Stimulated activated CD8-positive, alpha-beta memory T cell treated with anti-CD3 and anti-CD28 coated beads, Interleukin-4, amount 100 ng/mL, for 1 hour (primary cell): ENCODE measurements at places on chromosomes 7 and 10.

GRCh38 chr10:111119637-111120036, 42.8 kb downstream of the ADRA2A start:
- DNase-seq, result no peak

DNA sequence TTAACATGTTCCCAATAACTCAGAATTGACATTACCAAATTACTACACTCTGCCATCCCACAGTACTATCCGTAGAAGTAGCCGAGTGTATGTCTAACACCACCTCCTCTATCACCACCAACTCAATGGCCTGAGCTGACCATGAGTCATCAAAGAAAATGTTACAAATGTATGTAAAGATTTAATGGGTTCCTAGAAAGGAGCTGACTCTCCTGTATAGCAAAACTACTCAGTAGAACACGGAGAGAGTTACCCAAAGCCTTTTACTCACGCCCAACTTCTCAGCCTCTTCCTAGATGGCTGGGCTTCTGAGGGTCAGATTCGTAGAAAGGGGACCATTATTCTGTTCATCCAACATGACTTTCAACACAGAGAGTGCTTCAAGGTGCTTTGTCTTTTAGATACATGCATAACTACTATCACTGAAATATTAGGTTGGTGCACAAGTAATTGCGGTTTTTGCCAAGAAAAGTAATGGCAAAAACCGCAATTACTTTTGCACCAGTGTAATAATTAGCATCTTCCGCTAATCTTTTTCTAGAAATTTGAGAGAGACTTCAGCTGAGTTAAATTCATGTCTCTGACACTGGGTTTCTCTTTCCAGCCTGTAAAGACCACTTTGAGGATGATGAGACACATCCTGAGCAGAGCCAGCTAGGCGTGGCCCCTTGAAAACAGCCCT, 24.0 kb upstream of the NANOS1 start:
- no peak for DNase-seq

- no peak for DNase-seq
Measured at GRCh38 chr10:95328013-95328412, 37.2 kb upstream of the PDLIM1 start.

- DNase-seq, result no peak
Measured at GRCh38 chr7:27189997-27190748, 5.1 kb upstream of the HOXA11 start.

DNA sequence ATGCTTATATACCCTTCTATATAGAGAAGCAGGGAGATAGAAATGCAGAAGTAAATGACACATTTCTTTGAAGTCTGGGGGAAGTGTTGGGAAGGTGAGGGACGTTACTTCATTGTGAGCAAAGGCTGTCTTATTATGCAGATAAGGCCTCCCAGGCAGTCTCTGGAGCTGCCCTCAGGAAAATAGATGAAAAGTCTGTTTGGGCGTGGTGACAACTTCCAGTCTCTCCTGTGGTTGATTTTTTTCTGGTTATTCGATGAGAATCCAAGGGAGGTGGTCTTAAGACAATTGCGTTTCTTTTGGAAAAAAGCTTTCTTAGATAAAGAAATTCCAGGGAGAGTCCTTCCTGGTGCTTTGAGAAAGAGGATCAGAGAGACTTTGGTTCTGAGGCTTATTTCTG, 84.0 kb downstream of the NEUROD6 start:
- no peak for DNase-seq

DNA sequence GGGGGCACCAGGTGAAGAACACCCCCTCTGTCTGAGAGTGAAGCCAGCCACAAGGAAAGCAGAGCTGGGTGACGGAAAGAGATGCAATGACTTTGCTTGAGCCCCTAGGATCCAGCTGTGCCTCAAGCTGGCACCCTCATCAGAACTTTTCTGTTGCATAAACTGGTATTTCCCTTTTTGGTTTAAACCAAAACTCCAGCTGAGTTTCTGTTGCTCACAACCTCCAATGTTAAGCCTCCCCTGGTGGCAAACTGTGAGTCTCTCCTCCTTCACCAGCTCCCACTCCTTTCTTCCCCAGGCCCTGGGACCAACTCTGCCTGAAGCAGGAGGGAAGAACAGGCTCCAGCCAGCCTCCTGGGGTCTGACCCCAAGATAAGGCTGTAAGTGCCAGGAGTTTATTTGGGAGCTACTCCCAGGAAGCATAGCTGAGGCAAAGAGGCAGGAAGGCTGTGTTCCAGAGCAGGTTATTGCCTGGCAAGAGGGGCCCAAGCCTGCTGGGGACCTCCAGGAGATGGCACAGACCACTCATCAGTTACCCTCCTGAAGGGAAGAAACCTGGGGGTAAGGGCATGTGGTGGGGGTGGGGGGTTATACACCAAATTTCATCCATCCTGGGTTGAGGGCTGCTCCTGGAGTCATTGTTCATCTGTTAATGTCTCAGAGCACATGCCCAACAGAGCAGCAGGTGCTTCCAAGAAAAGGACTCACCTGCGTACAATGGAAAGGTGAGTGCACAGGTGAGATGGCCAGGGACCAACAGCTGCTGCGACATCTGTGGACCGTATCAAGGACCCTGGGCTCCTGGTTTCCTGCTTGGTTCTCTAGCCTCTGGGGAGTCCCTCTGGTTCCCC, 73.3 kb upstream of the NANOS1 start:
- no peak for DNase-seq

GRCh38 chr7:27944643-27945042, 204.7 kb downstream of the TAX1BP1 start:
- no peak for DNase-seq

DNA sequence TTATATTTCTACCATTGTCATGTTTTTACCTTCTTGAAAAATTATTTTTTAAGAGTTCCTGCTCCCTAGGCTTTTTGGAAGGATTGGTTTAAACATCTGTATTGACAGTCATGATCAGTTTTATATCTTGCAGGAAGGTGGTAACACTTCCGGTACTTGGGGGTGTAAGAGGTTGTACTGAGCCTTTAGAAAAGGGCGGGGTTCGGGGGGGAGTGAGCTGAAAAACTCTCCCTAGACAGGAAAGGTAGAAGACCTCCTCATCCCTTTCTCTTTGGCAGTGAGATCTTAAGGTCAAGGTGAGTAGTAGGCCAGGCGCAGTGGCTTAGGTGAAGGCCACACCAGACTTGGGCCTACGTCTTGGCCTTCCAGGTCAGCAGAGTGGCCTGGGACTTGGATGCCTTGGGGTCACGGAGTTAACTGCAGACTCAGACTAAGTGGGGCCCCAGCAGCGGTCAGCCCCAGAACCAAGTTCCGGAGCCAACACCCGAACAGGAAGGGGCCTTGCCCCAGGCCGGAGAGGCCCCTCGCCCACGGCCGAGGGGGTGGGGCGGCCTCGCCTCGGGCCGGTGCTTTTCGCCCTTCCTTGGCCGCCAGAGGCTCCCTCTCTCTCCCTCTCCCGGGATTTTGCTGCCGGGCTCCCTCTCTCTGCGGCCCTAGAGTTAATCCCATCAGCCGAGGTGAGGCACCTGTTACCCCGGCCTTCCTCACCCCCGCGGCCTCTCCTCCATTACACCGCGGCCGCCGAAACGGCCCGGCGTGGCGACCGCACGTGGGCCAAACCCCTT, at the start of gene PPP1R9A:
TSS of gene PPP1R9A (plus strand) at position 569 of the 785 bp plus-strand sequence. CDS start 2,520 bp downstream, outside the sequence.
- DNase-seq, result no peak

DNA sequence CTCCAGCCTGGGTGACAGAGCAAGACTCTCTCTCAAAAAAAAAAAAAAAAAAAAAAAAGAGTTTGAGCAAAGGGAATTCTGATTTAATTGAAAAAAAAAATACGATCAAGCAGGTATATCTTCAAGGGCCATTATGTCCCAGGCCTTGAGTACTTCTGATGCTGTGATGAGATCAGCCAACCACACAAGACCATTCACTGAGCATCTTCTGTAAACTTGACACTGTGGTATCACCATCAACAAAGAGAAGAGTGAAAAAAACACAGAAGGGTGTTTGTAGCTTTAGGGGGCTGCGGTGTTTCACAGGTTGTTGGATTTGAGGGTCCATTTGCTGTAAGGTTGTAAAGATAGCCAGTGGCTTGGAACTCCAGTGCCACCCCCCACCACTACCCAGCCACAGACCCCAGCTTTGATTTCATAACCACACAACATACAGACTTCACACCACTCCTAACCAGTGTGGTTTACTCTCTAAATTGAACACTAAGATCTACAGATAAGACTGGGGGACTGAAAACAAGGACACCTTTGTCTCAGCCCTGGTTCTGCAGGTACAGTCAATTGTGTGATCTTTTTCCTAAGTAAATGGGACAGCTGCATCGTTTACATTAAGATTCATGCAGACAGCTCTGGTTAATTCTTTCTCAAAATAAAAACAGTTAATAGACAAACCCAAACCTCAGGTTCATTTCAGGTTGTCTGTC, 66.4 kb downstream of the CDC123 start:
- no peak for DNase-seq

GRCh38 chr10:118914629-118915028, 114.9 kb upstream of the NANOS1 start:
- no peak for DNase-seq

GRCh38 chr7:76330673-76331072, 28.1 kb downstream of the YWHAG start:
- DNase-seq, result no peak

GRCh38 chr7:15015545-15016314, 113.2 kb upstream of the DGKB start:
- DNase-seq, result no peak

GRCh38 chr10:30373596-30374327, 24.7 kb upstream of the MTPAP start:
- DNase-seq, result no peak

- DNase-seq, result no peak
Measured at GRCh38 chr7:105206985-105207384, 181.7 kb downstream of the SRPK2 start.

- no peak for DNase-seq
Measured at GRCh38 chr7:2969398-2970306, 74.0 kb downstream of the CARD11 start.

- DNase-seq, result no peak
Measured at GRCh38 chr7:99694201-99694911, 14.6 kb upstream of the CYP3A5 start.

DNA sequence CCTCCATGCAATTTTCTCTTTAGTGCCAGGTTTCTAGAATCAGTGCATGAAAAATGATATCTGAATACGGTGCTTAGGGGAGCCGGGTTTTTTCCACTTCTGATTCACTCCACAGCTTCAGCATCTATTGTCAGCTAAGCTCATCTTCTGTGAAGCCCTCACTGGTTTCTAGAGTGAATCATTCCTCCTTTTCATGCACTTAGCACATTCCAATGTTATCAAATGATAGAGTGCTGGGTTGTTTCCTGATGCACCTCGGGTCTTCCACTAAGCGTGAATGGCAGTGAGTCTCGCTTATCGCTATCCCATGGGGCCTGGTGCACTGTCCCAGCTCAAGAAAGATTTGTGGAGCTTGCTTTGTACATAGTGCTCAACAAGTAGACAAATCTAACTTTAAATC, 170.9 kb upstream of the RHEB start:
- DNase-seq, result no peak

GRCh38 chr7:131381069-131381838, 53.6 kb downstream of the MKLN1 start:
- no peak for DNase-seq

DNA sequence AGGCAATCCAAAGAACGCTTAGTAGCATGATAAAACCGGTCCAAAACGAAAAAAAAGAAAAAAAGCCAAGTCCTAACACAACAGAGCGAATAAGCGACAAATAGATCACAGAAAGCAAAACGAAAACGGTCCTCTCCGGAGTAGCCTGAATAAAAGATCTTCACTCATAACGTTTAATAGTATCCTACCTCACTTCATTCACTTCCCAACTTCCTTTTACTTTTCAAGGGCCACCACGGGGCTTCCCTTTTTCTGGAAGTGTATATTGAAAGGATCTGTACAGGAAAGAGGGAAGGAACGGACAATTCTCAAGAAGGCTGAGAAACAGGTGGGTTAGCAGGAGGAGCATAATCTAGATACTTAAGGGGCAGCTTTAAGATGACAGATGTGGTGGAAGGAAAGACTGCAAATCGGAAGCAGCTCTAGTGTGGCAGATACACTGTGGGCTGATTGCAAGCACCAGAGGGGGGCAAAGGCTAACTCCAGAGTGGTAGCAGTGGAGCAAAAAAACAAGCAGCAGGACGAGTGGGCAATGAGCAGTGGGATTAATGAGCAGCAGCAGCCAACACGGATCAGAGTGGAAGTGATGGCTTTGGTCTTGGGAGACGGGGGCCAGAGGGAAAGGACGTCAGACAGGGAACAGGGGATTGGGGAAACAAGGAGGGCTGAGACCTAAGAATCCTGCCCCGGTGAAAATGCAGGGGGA, 866 bp downstream of the CNOT4 start:
- DNase-seq, result peak; percentile 2

- DNase-seq, result no peak
Measured at GRCh38 chr10:49072166-49072885, 43.0 kb downstream of the VSTM4 start.

GRCh38 chr7:36865019-36865418, 140.7 kb upstream of the AOAH start:
- DNase-seq, result no peak

DNA sequence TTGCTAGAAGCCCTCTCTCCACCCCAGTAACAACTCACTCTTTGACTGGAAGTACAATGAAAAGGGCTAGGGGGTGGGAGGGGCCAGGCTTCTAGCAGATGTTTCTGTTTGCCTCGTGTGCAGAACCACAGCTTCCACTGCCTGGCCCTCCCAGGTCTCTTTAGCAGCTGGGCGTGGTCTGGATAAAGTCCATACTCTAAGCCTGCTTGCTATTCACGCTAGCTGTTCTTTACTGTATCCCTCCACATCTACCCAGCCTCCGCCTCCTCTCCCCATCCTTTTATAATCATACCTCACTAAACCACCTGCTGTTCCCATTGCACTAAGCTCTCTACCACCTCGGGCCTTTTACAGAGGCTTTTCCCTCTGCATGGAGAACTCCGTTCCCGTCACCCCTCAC, 288.8 kb downstream of the CAMK1D start:
- DNase-seq, result no peak

- DNase-seq, result no peak
Measured at GRCh38 chr7:157628456-157628855, 291.7 kb downstream of the DNAJB6 start.

- no peak for DNase-seq
Measured at GRCh38 chr7:90994601-90995000, 269.6 kb upstream of the FZD1 start.

GRCh38 chr7:79590916-79591623, 137.6 kb upstream of the MAGI2 start:
- DNase-seq, result no peak

DNA sequence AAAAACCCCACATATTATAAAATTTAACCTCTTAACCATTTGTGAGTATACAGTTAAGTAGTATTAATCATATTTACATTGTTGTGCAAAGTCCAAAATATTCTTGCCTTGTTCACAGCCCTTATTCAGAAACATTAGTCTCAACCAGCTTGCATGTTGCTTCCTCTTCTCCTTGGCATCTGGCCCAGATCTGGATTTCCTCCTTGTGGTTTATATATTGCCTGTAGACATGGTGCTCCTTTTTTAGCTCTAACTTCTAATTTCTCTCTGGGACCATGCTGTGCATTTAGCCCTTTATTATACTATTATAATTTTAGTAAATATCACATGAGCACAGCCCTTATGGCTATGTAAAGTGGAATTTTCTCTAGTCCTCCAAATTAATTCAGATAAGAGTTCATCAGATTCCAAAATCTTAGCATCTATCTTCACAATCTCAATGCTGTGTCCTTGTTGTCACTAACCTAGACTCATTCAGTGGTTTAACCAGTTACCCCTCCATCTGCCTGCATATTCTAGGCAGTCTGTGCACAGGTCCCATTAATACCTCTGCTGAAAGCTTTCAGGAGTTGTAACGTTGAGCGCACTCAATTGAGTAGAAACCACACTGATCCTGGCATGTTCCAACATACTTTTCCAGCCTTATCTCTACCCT, 7.9 kb downstream of the CPED1 start:
- DNase-seq, result no peak
